ENCODE measurements at places on chromosomes 16 and 17. TPM values are rescaled to one million over a fixed set of nuclear protein-coding genes. Genes with fewer than 3 reads are reported as not detected.

The TM4SF5 gene
- total RNA-seq: not detected

The TPSB2 gene
- total RNA-seq: not detected

The RASD1 gene
- total RNA-seq: 59.0 TPM

The CTNS gene
- total RNA-seq: 17.5 TPM

The ABCC11 gene
- not detected for total RNA-seq

The RDM1 gene
- total RNA-seq: 2.0 TPM

The SCNN1G gene
- total RNA-seq: 6.3 TPM

The BAIAP2 gene
- total RNA-seq: 56.9 TPM

The ALOX12 gene
- not detected for total RNA-seq

The ACSM5 gene
- not detected for total RNA-seq

The NPIPA3 gene
- total RNA-seq: 1.4 TPM

The FGF11 gene
- 0.69 TPM for total RNA-seq
